ENCODE measurements at places on chromosomes 16 and 17. TPM values are rescaled to one million over a fixed set of nuclear protein-coding genes. Genes with fewer than 3 reads are reported as not detected.

DNA sequence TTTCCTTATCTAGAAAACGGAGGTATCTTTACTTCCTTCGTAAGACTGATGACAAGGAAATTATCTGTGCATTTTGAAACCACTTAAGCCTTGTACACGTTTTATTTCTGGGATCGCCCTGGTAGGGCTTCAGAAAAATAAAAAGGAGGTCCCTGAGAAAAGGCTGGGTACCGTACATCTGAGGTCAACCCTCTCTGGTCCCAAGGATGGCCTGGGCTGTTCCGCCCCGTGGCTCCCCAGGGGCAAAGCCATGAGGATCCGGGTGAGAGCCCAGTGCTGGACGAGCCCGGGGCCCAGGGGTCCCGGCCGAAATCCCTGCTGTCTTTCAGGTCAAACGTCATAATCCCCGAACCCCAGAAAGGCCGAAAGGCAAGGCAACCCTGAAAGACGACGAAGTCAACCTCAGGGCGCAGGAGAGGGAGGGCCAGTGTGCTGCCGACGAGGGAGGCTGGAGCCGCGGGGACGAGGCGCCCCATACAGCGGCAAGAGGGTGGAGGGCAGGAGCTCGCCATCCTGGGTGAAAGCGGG is 656 bp upstream of the FUS start:
- no peak for DNase-seq

The CDYL2 gene
- total RNA-seq: 5.4 TPM

DNA sequence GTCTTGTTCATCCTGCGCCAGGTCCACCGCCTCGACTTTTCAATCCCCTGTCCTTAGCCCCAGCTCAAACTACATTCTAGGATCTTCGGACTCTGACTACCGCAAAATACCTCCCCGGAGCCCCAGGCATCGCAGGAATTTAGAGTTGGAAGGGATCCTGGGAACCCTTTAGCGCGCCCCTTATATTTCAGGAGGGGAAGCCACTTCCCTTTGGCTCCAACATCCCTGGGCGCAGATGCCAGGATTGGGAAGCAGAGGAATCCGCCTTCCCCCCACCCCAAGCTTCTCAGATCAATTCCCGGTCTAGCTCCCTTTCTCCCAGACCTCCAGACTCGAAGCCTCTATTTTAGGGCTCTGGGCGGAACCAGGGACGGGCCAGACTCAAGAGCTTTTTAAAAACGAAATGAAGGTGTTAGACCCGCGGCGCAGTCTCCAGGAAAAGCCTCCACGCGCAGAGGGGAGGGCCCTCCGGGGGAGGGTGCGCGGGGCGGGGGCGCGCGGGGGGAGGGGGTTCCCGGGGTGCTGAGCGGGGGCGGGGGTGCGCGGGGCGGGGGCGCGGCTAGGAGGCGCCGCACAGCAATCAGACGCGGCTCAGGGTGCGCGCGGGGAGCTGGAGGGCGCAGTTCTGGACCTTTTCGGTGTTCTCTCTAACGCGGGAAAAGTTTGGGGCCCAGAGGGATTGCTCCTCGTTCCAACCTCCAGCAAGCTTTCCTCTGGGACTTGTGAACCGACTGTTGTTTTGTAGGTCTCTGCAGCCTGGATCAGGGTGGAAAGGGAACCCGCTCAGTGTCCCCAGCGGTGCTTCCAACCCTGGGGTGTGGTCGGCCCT is 1.6 kb downstream of the AHSP start:
- DNase-seq: peak; percentile 34

DNA sequence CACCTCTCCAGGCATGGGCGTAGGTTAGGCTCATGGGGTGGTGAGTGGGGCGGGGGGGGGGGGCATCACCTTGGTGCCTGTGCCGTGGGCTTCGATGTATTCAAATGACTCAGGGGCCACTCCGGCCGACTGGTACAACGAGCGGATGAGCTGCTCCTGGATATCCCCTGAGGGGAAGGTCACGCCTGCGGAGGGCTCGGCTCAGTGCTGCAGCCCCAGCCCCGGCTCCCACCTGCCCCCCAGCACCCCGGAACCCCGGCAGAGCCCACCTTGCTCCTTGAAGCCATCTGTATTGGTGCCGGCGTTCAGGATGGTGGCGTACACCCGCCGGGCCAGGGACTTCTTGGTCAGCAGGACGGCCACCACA is 5.4 kb downstream of the FASN start:
- no peak for DNase-seq

DNA sequence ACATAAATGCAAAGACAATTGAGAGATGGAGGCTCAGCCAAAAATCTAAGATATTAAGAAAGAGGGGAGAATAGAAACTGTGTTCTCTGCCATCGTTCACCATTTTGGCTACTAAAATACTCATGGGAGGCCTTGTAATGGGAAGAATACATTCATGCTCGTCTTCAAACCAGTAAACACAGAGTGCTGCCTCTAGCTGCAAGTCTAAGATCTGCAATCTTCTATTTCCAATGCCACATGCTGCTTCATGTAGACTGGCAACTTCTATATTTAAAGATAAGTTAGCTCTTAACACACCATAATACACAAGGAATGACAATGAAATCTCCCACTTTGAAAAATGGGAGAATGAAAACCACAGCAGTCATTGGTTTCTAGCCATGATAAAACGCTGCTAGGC is 387.3 kb downstream of the HS3ST3B1 start:
- no peak for DNase-seq

DNA sequence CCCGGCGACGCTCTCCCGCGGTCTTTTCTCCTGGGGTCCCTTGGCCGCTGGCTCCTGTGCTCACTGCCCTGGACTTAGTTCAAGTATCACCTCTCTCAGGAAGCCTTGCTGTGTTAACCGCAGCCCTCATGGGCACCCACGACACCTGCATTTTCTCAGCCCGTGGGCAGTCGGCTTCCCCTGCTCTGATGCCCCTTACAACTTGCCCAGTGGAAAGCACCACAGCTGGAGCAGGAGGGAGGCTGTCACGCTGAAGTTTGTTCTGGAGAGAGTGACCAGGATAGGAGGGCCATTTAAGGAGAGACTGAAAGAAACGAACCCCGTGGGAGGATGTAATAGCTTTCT is 395 bp downstream of the STXBP4 start:
- no peak for DNase-seq

DNA sequence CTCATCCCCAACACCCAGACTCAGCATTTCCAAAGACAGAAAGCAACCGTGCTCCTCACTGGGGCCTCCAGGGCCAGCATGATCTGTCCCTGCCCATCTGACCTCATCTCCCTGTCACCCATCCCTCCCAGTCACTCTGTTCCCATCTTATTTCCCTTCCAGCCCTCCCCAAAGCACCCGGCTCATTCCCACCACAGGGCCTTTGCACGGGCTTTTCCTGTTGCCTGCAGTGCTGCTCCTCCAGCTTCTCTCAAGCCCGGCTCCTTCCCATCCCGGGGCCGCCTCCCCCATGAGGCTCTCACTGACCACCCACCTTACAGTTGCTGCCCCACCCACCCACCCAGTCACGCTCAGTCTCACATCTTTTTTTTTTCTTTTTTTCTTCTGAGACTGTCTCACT is 54.8 kb downstream of the RMI2 start:
- DNase-seq: no peak

DNA sequence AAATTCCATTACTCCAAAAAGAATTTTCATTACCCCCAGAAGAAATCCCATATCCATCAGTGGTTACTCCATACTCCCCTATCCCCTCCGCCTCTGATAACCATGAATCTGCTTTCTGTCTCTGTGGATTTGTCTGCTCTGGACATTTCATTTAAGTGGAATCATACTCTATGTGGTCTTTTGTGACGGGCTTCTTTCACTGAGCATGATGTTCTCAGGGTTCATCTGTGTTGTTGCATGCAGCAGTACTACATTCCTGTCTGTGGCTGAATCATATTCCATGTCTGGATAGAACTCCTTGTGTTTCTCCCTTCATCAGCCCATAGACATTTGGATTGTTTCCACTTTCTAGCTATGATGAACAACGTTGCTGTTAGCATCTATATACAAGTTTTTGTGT is 59.5 kb upstream of the IRX3 start:
- DNase-seq: no peak

DNA sequence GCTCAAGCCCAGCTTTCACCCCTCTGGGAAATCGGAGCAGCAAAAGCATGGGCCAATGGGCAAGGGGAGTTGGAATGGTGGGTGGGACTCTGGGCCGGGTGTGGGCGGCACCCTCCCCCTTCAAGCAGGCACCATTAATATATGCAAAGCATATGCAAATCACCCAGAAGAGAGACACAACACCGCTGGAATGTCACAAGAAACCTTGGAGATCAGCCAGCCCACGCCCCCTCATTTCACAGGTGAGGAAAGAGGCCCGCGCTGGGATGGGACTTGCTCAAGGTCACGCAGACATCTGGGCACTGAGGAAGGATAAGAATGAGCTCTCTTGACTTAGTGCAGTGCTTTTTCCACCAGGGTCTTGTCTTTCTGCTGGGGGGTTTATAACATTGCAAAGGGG is 4.8 kb downstream of the SRCIN1 start:
- no peak for DNase-seq

GRCh38 chr16:30910427-30911029 is 12.8 kb upstream of the FBXL19 start:
- peak; percentile 28 for DNase-seq

The CCL7 gene
- total RNA-seq: not detected

The SNX20 gene
- not detected for total RNA-seq

- no peak for DNase-seq
These were observed 31.2 kb downstream of the LYRM9 start for GRCh38 chr17:27862004-27862403.

DNA sequence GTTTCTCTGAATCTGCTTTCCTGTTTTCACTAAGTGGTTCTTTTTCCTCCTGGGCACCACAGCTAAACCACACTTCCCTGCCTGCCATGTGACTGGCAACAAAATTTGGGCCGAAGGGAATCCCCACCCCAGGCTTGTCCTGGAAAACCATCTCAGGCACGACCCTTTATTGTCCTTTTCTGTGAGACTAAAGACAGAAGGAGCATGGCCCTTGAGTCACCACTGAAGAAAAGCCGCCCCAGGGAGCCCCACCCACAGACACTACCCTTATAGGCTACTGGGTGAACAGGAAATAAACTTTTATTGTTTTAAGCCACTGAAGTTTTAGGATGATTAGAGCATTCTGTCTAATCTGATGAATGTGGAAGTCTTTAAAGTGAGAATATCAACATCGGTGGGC is 88.6 kb upstream of the BRD7 start:
- DNase-seq: no peak

- DNase-seq: no peak
These were observed 18.3 kb upstream of the TNFRSF13B start for GRCh38 chr17:16989953-16990860.

The TOM1L2 gene
- total RNA-seq: 5.2 TPM

The CDH5 gene
- total RNA-seq: 0.14 TPM

The CDK10 gene
- total RNA-seq: 102 TPM

The SALL1 gene
- total RNA-seq: 67.0 TPM

The PDP2 gene
- 27.0 TPM for total RNA-seq

DNA sequence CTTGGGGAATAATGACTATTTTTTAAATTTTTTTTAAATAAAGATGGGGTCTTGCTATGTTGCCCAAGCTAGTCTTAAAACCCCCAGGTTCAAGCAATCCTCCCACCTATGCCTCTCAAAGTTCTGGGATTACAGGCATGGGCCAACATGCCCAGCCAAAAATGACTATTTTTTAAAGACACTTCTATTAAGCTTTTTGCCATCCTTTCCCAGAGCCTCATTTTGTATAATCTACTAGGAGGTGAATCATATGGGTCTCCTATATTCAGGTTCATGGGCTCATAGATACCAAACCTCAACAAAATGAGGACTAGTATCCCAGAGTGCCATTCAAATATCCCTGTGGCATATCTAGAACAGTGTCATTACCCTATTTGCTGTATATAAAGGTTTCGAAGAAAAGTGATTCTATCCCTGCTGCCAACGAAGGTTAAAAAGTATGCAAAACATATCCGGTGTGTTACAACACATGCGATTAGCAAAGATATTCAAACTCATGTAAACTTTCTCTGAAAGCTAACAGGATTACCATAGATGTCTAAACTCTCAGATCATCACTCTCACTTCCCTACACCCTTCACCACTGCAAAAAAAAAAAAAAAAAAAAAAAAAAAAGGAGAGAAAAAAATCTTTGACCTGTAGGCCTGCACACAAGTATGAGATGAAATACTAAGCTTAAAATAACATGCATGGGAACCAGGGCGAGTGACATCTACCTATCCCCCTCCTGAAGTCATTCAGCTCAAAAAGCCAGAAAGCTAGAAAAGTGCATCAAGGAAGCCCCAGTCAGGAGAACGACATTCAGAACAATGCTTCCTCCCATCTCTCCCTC is 23.5 kb downstream of the XPO6 start:
- no peak for DNase-seq

DNA sequence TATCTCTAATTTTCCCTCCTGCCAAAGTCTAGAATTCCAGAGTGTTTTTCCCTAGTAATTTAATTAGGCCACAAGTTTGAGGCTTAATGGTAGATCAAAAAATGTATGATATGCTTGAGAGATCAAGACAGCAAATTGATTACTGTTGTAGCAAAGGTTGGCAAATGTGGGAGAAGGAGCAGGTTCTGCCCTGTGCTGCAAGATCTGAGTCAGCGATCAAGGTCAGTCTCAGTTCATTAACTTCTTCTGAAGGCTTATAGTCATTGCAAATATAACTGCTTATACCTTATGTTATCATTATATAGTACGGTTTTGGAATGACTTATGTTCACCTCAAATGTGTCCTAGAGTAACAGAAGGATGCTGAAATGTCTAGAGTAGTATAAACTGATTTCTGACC is 231.1 kb upstream of the TBX2 start:
- DNase-seq: no peak

- no peak for DNase-seq
These were observed 19.2 kb downstream of the CDH3 start for GRCh38 chr16:68664297-68664696.

DNA sequence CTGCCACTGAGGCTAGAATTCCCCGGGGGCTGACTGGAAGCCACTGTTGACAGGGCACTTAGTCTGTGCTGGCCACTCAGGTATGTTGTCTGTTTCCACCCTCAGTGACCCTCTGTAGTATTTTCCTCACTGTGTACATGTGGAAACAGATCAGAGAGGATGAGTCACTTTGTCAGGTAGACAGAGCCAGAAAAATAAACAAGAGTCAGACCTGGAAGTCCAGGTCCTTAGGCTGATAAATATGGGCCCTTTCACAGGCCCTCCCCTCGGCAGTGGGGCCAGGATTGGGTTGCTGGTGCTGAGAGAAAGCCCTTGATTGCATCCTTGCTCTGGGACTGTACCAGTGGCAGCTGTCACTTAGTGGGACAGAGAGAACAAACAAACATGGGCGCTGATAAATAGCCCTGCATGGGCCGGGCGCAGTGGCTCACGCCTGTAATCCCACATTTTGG is 21.3 kb downstream of the PGS1 start:
- DNase-seq: no peak

DNA sequence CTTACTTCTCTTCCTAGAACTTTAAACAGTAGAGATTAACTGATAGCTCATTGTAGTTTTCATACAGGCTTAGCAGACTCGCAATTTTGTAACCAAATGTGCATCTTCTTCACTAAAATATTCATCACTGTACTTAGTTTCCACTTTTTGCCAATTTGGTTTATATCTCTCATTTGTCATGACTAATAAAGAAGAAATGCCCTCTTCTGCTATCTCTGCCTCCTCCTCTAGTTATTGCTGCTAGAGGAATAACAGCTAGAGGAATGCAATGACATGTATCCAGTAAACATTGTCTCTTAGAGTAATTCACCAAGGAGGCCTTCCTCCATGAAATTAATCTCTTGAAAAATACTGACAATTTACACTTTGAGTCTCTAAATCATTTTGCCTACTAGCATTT is 115.5 kb upstream of the COX10 start:
- DNase-seq: no peak

- DNase-seq: no peak
These were observed 1.1 kb downstream of the LGALS9 start for GRCh38 chr17:27631897-27632725.

GRCh38 chr16:50335196-50335958 is 33.4 kb downstream of the BRD7 start:
- DNase-seq: no peak

The ZPBP2 gene
- total RNA-seq: not detected

The EIF1 gene
- total RNA-seq: 475 TPM

All from WTC11 (cell line).